ENCODE measurements at places on chromosomes 12 and 14. TPM values are rescaled to one million over a fixed set of nuclear protein-coding genes. Genes with fewer than 3 reads are reported as not detected.

B4GALNT1 gene
- total RNA-seq: under 0.01 TPM

NANOG gene
- not detected for total RNA-seq

GARIN6 gene
- total RNA-seq: not detected

ACOT6 gene
- total RNA-seq: not detected

PRB2 gene
- total RNA-seq: not detected

EPS8 gene
- 4.2 TPM for total RNA-seq

MFAP5 gene
- not detected for total RNA-seq

NGB gene
- total RNA-seq: not detected

KLRC4 gene
- total RNA-seq: 7.2 TPM

MORN3 gene
- 3.6 TPM for total RNA-seq

IPO4 gene
- total RNA-seq: 13.3 TPM

VRTN gene
- not detected for total RNA-seq

CMA1 gene
- total RNA-seq: not detected

PTPRR gene
- total RNA-seq: not detected

SMIM41 gene
- 0.42 TPM for total RNA-seq

EML5 gene
- total RNA-seq: 3.8 TPM

PLEKHD1 gene
- total RNA-seq: 0.31 TPM

LAG3 gene
- 0.31 TPM for total RNA-seq

All from mononuclear cell (primary cell).